ENCODE measurements at places on chromosomes 13 and 19. TPM values are rescaled to one million over a fixed set of nuclear protein-coding genes. Genes with fewer than 3 reads are reported as not detected.

- DNase-seq, result no peak
These were observed 90.7 kb downstream of the ATP8A2 start for GRCh38 chr13:25462301-25463125.

Gene KIRREL2
- 2.4 TPM for total RNA-seq

DNA sequence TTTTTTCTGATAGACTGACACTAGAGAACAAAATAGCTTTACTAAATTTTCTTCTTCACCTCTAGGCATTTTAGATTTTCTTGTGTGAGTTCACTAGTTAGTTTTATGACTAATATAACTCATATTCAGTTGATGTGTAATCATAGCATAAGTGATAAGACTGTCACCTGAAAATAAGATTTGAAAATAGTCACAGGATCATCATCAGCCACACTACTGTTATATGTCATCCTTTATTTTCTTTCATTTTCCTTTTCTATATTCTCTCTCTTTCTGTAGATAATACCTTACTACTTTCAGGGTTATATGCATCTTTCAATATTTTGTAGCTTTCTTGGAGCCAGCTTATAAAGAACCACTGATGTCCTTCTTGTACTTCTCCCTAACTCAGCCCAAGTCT is 292.6 kb downstream of the TDRD3 start:
- DNase-seq, result no peak

Gene KLK12
- total RNA-seq, result not detected

Gene KLK10
- total RNA-seq, result not detected

- DNase-seq, result no peak
These were observed 9.5 kb downstream of the POU4F1 start for GRCh38 chr13:78593652-78594455.

DNA sequence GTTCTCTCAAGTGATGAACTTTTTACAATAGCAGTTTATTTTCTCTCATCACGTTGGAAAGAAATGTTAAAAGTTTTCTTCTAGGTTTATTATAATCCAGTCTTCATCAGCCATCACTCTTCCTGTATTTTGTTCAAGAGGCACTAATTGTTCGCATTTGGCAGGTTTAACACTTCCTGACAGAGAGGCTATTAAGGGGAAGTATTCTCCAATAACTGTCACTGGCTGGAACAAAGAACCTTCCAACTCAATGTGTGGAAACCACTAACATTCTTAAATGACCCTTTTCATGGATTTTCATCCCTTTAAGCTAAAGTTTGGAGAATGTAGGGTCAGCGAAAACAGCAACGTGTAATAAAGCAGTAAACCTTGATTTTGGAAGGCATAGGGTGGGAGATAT is 145.1 kb downstream of the PCCA start:
- DNase-seq, result no peak

- DNase-seq, result no peak
These were observed 2.0 kb downstream of the GPI start for GRCh38 chr19:34366738-34367623.

DNA sequence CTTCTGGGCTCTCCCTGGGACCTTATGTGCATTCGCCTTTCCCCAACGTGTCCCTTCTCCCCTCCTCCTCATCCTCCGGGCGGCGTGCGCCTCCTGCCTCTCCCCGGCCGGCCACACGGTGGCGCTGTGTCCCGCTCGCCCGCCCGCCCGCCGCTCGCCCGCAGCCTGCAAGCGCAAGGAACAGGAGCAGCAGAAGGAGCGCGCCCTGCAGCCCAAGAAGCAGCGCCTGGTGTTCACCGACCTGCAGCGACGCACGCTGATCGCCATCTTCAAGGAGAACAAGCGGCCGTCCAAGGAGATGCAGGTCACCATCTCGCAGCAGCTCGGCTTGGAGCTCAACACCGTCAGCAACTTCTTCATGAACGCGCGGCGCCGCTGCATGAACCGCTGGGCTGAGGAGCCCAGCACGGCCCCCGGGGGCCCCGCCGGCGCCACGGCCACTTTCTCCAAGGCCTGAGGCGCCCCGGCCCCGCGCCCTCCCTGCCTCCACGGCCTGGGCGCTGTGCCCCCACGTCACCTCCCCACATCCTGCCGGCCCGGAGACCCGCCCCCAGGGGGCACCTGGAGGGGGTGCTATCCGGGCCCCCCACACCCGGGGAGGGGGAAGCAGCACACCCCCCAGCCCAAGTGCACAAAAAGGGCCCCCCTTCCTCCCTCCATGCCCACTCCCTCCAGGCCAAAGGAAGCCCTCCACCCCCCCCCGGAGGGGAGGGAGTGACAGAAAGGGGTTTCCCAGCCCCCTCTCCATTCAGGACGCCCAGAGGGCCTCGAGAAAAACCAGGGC is 21.9 kb downstream of the ONECUT3 start:
- peak; percentile 49 for DNase-seq

DNA sequence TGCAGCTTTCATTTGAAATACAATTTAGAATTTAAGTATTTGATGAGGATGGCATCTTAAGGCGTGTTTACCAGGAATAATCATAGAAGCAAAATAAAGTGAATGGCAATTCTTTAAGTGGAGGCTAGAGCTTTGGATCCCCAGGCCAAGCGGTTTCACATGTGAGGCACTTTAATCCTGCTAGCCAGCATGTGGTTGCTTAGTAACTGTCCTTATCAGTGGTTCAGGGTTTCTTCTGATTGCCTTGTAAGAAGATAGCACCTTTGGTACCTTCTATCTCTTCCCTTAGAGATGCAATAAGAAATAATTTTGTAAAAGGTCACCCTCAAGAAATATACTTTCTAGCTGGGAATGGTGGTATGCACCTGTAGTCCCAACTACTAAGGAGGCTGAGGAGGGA is 38.9 kb upstream of the SERP2 start:
- DNase-seq, result no peak

Gene BRME1
- total RNA-seq, result 0.56 TPM

GRCh38 chr13:97499181-97499580 is 65.2 kb downstream of the RAP2A start:
- peak; percentile 36 for DNase-seq

Gene BAX
- total RNA-seq, result 90.3 TPM

- DNase-seq, result peak; percentile 63
These were observed 546.6 kb downstream of the DACH1 start for GRCh38 chr13:71320452-71320851.

GRCh38 chr13:75661443-75661842 is 25.3 kb downstream of the LMO7 start:
- DNase-seq, result no peak

DNA sequence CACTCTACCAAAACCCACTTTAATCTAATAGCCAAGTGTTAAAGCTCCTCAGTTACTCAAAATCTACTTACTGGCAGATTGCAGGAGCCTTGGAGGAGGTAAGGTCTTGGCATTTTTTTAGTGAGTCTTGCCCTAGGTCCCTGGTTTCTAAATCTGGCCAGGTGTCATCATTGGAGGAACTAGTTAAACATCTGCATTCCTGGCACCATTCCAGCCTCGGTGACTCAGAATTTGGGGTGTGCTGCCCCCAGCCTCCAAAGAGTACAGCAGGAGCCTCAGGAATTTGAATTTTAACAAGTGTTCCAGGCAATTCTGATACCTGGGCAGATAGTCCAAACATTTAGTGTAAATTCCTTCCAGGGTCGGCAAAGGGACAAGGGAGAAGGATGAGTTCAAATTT is 37.4 kb downstream of the KLF5 start:
- DNase-seq, result no peak

GRCh38 chr13:113402471-113403254 is 38.7 kb upstream of the GRTP1 start:
- DNase-seq, result no peak

GRCh38 chr19:43532962-43533545 is at the start of gene ZNF575:
ZNF575 (plus strand) TSS chr19:43533188; CDS start chr19:43534423, 1,235 bp downstream.
- DNase-seq, result peak; percentile 94

Data from SK-MEL-5 (cell line).